SJCRH30 (cell line): ENCODE measurements at places on chromosomes 11 and 22. TPM values are rescaled to one million over a fixed set of nuclear protein-coding genes. Genes with fewer than 3 reads are reported as not detected.

GRCh38 chr11:127806501-127806900 lies 780.9 kb downstream of the ETS1 start:
- no peak for DNase-seq
- H3K27ac ChIP-seq, result no peak overlapping the region
- no peaks in the 10 kb centered on the region for H3K27me3 ChIP-seq
- no peaks in the 10 kb centered on the region for H3K4me1 ChIP-seq
- no peaks in the 10 kb centered on the region for H3K36me3 ChIP-seq

GRCh38 chr11:46917109-46917761 lies 1.1 kb downstream of the LRP4 start:
- no peak overlapping the region; the same call in 1 of the 2 replicates for H3K27ac ChIP-seq
- H3K4me3 ChIP-seq, result peak overlapping the region; percentile 81
- DNase-seq, result no peak
- H3K36me3 ChIP-seq, result no peaks in the 10 kb centered on the region
- peaks cover 26% of the 10 kb centered on the region for H3K4me1 ChIP-seq

DNA sequence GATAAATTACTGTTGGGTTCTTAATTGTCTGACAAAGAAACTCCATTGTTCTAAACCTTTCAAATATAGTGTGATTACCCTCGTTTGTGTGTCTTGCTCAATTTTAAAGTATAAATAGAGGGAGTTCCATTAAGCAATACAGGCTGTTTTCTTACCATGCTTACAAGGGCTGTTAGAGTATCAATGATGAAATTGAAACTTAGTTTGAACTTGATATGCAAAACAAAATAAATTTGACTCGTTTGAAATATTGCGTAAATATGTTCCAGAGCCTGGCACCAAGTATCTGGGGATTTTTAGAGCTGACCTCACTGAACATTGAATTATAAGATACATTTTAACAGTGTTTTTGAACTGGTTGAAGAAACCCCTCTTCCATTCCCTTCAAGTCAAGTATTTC lies 31.7 kb downstream of the TEAD1 start:
- H3K4me3 ChIP-seq, result no peak overlapping the region
- no peaks in the 10 kb centered on the region for H3K27me3 ChIP-seq
- peaks cover 8% of the 10 kb centered on the region; the same call in 1 of the 2 replicates for H3K4me1 ChIP-seq
- peaks cover 4% of the 10 kb centered on the region for H3K36me3 ChIP-seq
- no peak overlapping the region for H3K27ac ChIP-seq
- DNase-seq, result no peak

- no peaks in the 10 kb centered on the region for H3K27me3 ChIP-seq
- H3K4me1 ChIP-seq, result no peaks in the 10 kb centered on the region
- peak overlapping the region; percentile 21; the same call in 1 of the 2 replicates for H3K27ac ChIP-seq
- peak overlapping the region; percentile 79 for H3K4me3 ChIP-seq
- H3K36me3 ChIP-seq, result no peaks in the 10 kb centered on the region
Observed at GRCh38 chr11:74989260-74989638, 516 bp downstream of the NEU3 start.

DNA sequence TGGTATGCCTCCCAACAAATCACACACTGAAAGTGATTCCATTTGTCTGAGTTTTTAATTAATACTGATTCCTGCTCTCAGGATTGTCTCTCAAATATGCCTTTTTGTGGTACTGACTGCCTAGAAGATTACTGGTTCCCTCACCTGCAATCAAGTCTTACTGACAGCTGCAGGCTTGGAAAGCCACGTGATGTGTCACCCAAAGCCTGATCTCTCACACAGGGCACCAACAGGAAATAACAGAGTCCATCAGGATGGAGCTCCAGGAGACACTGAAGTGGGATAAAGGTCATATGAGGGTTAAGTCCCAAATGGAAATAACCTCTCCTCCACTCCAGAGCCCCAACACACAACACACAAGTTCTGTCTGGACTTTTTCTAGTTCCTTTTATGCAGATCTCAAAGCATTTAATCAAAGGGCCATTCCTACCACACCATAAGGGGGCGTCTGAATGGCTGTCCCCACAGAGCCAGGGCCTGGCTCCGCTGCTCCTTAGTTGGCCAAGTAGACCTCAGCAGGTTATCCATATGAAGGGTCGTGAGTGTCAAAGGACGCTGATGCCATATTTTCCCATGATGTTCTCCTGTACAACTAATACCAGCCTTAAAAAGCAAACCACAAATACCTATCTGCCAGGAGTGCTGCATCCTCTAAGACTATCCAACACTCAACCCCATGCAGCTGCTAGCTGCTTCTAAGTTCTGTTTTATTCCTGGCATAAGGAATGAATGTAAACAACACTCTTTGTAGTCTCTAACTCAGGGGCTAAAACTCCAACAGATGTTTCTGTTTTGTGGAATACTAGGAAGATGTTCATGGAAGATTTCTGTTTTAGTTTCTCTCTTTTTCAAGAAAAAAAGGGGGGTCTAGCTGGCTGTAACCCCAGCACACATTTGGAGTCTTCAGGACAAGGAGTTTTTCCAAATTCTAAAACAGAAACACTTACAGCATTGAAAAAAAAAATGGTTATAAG lies 13.0 kb downstream of the SCUBE2 start:
- peaks cover 6% of the 10 kb centered on the region for H3K4me1 ChIP-seq
- H3K36me3 ChIP-seq, result no peaks in the 10 kb centered on the region
- DNase-seq, result no peak

GRCh38 chr11:70029861-70030380 lies 48.2 kb upstream of the ANO1 start:
- H3K4me3 ChIP-seq, result no peak overlapping the region
- no peak for DNase-seq
- no peak overlapping the region for H3K27ac ChIP-seq
- no peaks in the 10 kb centered on the region; the same call in 1 of the 2 replicates for H3K27me3 ChIP-seq
- H3K36me3 ChIP-seq, result no peaks in the 10 kb centered on the region

GRCh38 chr22:41976961-41977566 lies 7.8 kb downstream of the SEPTIN3 start:
- H3K4me3 ChIP-seq, result peak overlapping the region; percentile 43
- H3K4me1 ChIP-seq, result 0 out of 2 replicates have a peak, but pooled peaks cover 2% of the 10 kb centered on the region
- H3K27ac ChIP-seq, result no peak overlapping the region
- DNase-seq, result no peak
- no peaks in the 10 kb centered on the region for H3K36me3 ChIP-seq

DNA sequence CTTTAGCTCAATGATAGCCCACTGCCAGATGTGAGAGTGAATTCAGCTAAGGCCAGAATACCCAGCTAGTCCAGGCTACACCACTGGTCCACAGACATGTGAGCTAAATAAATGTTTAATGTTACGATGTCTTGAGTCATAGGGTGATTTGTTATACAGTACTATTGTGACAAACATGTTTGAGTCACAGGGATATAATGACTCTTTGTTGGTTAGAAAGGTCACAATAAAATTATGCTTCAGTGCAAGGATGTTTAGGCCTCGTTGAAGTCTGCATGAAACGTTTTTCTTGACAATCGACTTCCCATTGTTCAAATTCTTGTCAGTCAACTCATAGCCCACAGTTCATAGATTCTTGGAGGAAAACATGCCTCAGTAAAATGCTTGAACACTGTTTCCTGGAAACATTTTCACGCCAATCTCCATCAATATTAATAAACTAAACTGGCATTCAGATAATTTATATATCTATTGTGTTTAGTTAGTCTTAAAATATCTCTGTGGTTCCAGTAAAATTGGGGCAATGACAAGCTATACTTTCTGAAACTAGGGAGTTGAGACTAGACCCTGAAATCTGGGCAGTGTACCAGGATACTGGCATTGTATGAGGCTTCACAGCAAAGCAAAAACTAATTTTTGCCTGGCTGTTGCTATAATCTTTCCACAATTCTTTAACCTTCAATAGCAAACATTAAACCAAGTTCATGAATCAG lies 650.8 kb upstream of the KIRREL3 start:
- DNase-seq, result no peak
- H3K36me3 ChIP-seq, result no peaks in the 10 kb centered on the region
- H3K27ac ChIP-seq, result no peak overlapping the region
- no peak overlapping the region for H3K4me3 ChIP-seq
- no peaks in the 10 kb centered on the region for H3K27me3 ChIP-seq

GRCh38 chr11:133474461-133474860 lies 57.8 kb downstream of the OPCML start:
- no peaks in the 10 kb centered on the region for H3K4me1 ChIP-seq
- no peak for DNase-seq

GRCh38 chr22:30809086-30809485 lies 114.4 kb downstream of the OSBP2 start:
- no peak for DNase-seq
- H3K27me3 ChIP-seq, result no peaks in the 10 kb centered on the region
- H3K4me1 ChIP-seq, result no peaks in the 10 kb centered on the region
- H3K27ac ChIP-seq, result no peak overlapping the region

DNA sequence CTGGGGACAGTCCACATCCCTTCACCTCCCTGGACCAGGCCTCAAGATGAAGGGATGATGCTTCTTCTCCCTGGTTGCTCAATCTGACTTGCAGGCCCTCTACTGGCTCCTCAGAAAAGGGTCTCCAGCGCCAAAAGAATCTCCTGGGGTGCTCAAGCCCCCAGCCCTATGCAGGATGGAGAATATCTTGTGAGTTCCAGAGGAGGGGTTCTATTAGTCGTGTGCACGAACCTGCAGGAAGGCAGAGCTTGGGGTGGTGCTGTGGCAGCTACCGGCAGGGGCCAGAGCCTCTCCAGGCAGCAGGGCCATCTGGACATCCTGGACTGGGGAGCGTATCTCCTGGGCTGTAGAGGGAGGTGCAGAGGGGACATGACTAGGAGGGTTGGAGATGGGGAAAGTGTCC lies 1339.5 kb downstream of the BRD1 start:
- no peak overlapping the region for H3K27ac ChIP-seq
- H3K36me3 ChIP-seq, result no peaks in the 10 kb centered on the region
- DNase-seq, result no peak
- no peak overlapping the region for H3K4me3 ChIP-seq
- H3K27me3 ChIP-seq, result peaks cover under 1% of the 10 kb centered on the region; the same call in 1 of the 2 replicates

GRCh38 chr11:116500947-116501602 lies 271.7 kb downstream of the BUD13 start:
- H3K4me3 ChIP-seq, result no peak overlapping the region
- H3K27ac ChIP-seq, result no peak overlapping the region
- H3K36me3 ChIP-seq, result no peaks in the 10 kb centered on the region
- no peaks in the 10 kb centered on the region for H3K4me1 ChIP-seq

GRCh38 chr11:84549217-84549616 lies 1077.9 kb downstream of the DLG2 start:
- no peaks in the 10 kb centered on the region for H3K27me3 ChIP-seq
- no peak overlapping the region for H3K4me3 ChIP-seq
- DNase-seq, result peak; percentile 70
- H3K4me1 ChIP-seq, result peaks cover 14% of the 10 kb centered on the region
- H3K27ac ChIP-seq, result no peak overlapping the region
- no peaks in the 10 kb centered on the region for H3K36me3 ChIP-seq

DNA sequence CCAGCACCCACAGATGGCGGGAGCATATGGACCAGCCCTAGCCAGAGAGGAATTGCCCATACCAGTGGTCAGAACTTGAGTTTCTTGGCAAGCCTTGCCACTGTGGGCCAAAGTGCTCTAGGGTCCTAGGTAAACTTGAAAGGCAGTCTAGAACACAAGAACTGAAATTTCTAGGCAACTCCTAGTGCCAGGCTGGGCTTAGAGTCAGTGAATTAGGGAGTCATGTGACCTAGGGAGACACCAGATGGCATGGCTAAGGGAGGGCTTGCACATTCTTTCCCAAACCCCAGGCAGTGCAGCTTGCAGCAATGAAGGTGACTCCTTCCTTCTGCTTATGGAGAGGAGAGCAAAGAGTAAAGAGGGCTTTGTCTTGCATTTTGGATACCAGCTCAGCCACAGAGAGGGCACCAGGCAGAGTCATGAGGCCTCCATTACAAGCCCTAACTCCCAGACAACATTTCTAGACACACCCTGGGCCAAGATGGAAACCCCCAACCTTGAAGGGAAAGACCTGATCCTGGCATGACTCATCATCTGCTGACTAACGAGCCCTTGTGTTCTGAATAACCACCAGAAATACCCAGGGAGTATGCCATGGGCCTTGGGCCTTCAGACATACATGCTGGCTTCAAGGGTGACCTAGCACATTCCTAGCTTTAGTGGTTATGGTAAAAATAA lies 19.2 kb upstream of the OR56A3 start:
- H3K27ac ChIP-seq, result no peak overlapping the region
- no peak overlapping the region for H3K4me3 ChIP-seq
- no peaks in the 10 kb centered on the region for H3K4me1 ChIP-seq
- no peaks in the 10 kb centered on the region for H3K36me3 ChIP-seq

DNA sequence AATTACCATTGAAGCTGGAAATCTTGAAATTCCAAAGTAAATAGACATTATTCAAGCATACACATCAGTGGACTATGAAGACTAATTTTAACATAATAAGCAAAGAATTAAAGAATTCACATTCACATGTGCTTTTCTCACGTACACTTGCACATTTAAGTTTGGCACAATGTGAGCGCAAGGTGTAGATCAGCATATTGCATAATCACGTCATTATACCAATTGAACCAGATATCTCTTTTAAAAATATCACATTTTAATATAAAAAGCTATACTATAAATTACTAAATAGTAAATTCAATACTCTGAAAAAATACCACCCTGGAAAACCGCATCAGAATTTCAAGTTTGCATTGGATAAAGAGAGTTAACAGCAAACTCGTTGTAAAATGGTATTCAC lies 60.7 kb downstream of the SESN3 start:
- no peak overlapping the region for H3K27ac ChIP-seq
- no peak for DNase-seq
- no peak overlapping the region for H3K4me3 ChIP-seq
- no peaks in the 10 kb centered on the region for H3K4me1 ChIP-seq
- H3K27me3 ChIP-seq, result no peaks in the 10 kb centered on the region

DNA sequence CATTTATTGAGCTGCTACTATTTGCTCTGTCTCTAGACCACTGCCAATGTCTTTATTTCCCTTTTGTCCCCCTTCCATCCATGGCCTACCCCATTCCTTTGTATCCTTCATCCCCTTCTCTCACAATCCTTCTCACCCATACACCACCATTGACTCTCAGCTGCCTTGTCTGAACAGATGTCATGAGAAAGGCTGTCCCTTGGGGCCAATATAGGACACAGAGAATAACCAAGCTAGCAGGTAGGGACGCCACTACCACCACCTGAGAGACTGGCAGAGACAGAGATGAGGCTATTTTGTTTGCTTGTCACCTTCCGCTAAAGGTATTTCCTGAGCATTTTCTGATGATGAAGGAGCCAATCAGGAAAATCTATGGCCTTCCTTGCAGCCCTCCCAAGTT lies 138.9 kb downstream of the CD44 start:
- no peak for DNase-seq
- no peaks in the 10 kb centered on the region for H3K36me3 ChIP-seq
- no peaks in the 10 kb centered on the region for H3K4me1 ChIP-seq
- H3K27ac ChIP-seq, result no peak overlapping the region
- H3K4me3 ChIP-seq, result no peak overlapping the region

The SYT12 gene
- 0.06 and 0.13 TPM in 2 replicates for total RNA-seq

The WNT11 gene
- 26.8 and 27.5 TPM in 2 replicates for total RNA-seq

The DGKZ gene
- 34.2 and 42.1 TPM in 2 replicates for total RNA-seq

The DDX25 gene
- 0.18 TPM in 1 of 2 replicates, not detected in the other for total RNA-seq

The RTL10 gene
- total RNA-seq, result 16.2 and 19.1 TPM in 2 replicates

The OR51B5 gene
- total RNA-seq, result 0.28 TPM in 1 of 2 replicates, not detected in the other

The KRTAP5-7 gene
- total RNA-seq, result not detected in 2 replicates

The MRGPRF gene
- 0.35 and 0.51 TPM in 2 replicates for total RNA-seq

The LRRC32 gene
- 0.15 and 0.30 TPM in 2 replicates for total RNA-seq

The NPAS4 gene
- not detected in 2 replicates for total RNA-seq
